ENCODE measurements at places on chromosomes 12 and 14. TPM values are rescaled to one million over a fixed set of nuclear protein-coding genes. Genes with fewer than 3 reads are reported as not detected.
A peak's percentile ranks its signal among the peaks of the same experiment; 100 is the strongest.

Gene PLEKHH1
- 48.3 TPM for total RNA-seq

GRCh38 chr12:93786656-93787397, 109.7 kb downstream of the CRADD start:
- no peak for DNase-seq

GRCh38 chr14:24335461-24336171, 745 bp upstream of the ADCY4 start:
- no peak for DNase-seq

Gene AKAP3
- 1.8 TPM for total RNA-seq

Gene JAG2
- total RNA-seq = 11.8 TPM

Gene SERPINA1
- total RNA-seq = 5.1 TPM

Gene C12orf54
- not detected for total RNA-seq

DNA sequence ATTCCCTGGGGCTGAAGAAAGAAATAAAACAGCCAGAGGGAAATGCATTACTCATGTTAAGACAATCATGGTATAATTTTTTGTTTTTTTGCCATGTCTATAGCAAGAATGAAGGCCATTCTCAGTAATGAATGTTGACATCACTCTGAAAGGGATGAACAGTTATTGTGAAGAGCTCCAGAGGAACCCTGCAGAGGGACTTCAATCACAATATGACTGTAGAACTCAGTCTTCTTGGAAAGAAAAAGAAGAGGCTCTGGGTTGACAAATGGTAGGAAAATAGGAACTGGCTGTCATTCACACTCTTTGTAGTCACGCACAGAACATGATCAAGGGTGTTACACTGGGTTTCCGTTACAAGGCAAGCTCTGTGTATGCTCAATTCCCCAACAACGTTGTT, 73.8 kb upstream of the DACT1 start:
- no peak for DNase-seq

Gene KIF26A
- total RNA-seq = 53.4 TPM

DNA sequence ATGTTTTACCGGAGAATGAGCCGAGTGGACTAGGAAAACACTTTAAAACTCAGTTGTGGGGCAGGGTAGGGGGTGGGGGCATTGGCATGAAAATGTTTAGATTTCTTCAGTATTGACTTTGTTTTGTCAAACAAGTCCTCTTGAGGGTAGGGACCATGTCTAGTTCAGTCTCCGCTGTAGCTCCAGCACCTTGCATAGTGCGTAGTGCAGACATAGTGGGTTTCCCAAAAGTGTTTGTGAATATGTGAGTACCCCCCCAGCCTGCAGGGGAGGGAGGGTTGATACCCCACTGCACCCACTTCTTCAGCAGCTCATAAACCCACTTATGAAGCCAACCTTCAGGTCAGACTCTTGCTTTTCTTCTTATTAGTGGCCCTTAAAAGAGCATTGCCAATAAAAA, 71.4 kb downstream of the TTC9 start:
- DNase-seq = no peak

GRCh38 chr14:49875640-49876198, 17.2 kb upstream of the ARF6 start:
- DNase-seq = no peak

GRCh38 chr12:8701046-8701660, 3.4 kb downstream of the RIMKLB start:
- DNase-seq = no peak

- DNase-seq = no peak
These were observed 328.9 kb upstream of the PRICKLE1 start for GRCh38 chr12:42918443-42918842.

- peak; percentile 84 for DNase-seq
These were observed at the start of gene FGF23 for GRCh38 chr12:4379405-4379804. Gene FGF23 (minus strand): TSS chr12:4379712. CDS start chr12:4379582, 130 bp downstream.

Gene NR1H4
- total RNA-seq = not detected

Gene HCAR1
- total RNA-seq = not detected

DNA sequence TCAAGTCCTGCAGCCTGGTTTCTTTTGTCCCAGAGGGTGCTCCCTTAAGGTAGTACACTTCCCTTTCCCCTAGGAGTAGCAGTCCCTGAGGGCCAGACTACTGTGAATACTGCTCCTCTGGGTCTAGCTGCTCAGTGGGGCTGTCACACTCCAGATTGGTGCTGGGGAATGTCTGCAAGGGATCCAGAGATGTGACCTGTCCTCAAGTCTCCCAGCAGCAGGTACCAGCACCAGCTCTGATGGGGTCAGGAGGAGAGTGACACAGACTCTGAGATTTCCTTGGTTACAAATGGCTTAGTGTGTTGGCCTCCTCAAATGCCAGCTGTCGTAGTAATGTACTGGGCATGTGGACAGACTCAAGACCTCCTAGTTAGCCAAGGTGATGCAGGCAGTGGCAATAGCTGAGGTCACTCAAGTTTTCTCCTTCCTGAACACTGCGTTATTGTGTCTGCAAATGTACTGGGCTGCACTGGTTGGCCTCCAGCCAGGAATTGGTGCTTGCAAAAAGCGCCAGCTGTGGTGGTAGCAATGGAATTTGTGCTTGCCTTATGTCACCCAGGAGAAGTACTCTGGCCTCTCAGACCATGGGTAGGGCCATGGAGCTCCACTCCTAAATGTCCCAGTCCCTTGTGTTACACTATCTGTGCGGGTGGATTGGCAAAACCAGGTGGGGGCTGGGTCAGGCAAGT, 36.4 kb upstream of the AEBP2 start:
- DNase-seq = no peak

DNA sequence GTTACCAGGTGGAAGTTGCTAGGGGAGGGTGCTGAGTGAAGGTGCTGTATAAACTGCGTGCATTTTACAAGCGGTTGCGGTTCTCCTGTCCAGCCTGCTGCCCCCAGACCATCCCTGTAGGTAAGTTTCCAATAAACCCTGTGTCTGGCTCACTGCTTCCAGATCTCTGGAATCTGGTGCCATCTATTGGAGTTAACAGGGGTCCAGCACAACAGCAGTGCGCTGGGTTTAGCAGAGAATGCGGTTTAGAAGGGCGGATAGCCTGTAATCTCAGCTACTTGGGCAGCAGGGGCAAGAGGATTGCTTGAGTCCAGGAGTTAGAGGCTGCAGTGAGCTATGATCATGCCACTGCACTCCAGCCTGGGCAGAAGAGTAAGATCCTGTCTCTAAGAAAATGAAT, 4.9 kb downstream of the AACS start:
- DNase-seq = no peak

DNA sequence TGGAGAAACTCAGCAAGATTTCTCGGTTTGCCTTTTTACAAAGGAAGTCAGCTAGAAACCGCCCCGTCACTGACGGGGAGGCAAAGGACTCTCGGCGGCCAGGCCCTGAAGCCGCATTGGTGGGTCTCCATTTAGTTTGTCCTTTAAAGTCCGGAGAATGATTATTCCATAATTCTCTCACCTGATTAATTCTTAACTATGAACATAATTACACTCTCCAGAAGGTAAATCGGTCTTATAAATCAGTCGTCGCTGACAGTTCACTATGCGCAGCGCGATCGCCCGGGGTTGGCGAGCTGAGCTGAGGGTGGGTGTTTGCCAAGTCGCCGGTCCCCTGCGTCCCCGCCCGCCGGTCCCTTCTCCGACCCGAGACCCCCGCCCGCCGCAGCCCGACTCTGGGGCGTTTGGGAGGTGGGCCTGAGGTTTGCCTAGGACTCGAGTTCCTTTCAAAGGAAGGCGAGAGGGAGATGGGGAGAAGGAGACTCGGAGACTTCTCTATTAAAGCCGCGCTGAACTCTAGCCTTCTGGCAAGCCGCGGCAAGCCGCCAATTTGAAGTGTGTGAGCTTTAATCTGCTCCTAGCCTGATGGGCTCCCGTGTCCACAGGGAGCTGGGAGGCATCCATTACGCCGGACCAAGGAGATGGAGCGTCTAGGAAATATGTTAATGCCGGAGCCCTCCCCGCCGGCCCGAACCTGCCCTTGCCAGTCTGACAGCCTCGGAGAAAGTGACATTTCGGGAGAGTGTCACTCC, 392.9 kb downstream of the NOVA1 start:
- peak; percentile 74 for DNase-seq

GRCh38 chr14:97299661-97300060, 502.5 kb downstream of the VRK1 start:
- DNase-seq = peak; percentile 43

Gene PRKCH
- 8.7 TPM for total RNA-seq

Gene PPP1R12A
- total RNA-seq = 83.8 TPM

DNA sequence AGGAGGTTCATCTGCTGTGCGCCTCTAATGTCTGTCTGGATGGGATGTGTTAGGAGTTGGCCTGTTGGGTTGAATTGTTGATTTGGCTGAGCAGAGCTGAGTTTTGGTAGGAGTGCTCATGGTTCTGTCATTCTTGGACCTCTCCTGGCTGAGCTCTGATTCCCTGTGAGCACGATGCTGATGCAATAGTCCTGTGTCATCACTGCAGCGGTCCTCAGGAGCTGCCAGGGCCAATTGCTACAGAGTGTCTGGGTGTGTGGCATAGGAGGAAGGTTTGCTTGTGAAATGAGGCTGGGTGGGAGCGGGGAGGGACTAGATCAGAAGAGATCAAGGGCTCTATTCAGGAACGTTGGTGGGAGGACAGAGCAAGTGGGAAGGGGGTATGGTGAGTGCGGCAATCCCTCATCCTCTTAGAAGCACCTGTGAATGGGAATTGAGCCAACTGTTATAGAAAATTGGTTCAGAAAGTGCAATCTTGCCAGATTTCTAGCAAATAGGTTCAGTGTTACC, 21.2 kb downstream of the PEX5 start:
- no peak for DNase-seq

DNA sequence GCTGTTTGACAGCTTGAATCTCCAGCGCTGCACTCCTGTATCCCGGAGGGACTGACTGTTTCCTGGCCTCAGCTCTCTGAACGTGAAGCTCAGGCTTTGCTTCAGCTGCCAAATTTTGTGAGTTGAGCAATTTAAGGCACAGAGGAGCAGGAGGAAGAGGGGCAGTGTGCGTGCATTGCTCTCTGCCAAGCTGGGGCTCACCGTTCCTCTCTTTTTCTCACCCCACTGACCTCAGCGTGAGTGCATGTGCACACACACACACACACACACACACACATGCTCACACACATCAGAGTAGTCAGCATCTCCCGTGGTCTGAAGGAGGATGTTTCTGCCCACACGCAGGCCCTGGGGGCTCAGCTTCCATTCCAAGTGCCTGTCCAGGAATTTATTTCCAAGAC, 27.8 kb upstream of the BDKRB2 start:
- no peak for DNase-seq

DNA sequence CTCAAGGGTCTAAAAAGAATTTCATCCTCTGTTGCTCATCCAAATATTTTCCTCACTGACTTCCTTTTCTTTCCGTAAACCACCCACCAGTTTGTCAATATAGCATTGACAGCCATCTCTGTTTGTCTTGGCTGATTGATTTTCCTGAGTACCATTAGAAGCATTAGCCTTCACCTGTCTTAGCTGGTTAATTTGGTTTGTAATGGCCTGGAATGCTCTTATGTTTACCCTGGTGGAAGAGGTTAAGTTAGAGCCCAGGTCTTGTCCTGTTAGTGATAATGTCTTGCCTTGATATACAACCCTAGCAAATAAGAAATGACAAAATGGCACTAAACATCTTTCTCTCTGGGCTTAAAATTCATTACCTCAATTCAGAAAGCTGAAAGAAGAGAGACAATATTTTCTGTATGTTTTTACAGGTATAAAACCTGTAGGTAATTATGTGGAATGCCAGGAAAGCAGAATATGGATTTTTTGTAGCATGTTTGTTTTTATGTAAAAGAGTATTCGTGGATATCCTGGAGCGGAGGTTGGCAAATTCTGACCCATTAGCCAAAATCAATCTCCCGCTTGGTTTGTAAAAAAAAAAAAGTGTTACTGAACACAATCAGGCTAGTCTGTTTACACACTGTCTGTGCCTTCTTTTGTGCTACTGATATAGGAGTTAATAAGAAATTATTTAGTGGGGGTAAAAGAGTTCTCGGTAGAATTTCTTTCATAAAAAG, 224.4 kb upstream of the DAAM1 start:
- DNase-seq = no peak

DNA sequence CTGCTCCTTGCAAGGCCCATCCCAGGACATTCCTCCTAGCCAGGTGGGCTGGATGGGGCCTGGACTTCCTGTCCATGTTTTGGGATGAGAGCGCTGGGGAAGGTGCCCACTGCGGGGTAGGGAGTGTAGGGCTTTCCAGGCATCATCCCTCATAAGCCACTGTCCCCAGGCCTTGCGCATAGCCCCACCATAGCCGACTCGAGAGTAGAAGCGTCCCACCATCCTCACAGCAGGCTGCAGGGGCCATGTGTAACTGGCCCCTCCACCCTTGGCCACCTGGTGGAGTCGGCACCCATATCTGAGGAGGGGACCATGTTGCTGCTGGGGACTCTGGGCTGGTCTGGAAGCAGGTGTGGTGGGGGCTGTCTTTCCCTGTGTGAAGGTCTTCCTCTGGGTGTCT, 30.5 kb downstream of the SH2B3 start:
- DNase-seq = no peak

Gene CCDC197
- total RNA-seq = not detected

- peak; percentile 62 for DNase-seq
These were observed 745 bp downstream of the CAND1 start for GRCh38 chr12:67269633-67270573.

Gene LLPH
- total RNA-seq = 31.5 TPM

GRCh38 chr14:106844608-106845285, 1318.4 kb downstream of the TMEM121 start:
- no peak for DNase-seq

GRCh38 chr12:52892974-52893373, 11.9 kb downstream of the KRT8 start:
- no peak for DNase-seq

GRCh38 chr14:22748631-22749068, 17.8 kb upstream of the OXA1L start:
- no peak for DNase-seq

Gene RILPL1
- 8.2 TPM for total RNA-seq

Gene SMCO2
- total RNA-seq = 0.32 TPM

- DNase-seq = no peak
These were observed 44.4 kb upstream of the CHPT1 start for GRCh38 chr12:101653030-101653429.

- DNase-seq = peak; percentile 10
These were observed 193.3 kb upstream of the C14orf180 start for GRCh38 chr14:104386151-104386841.

Gene KLHL33
- total RNA-seq = 0.17 TPM

Gene TTC6
- 0.11 TPM for total RNA-seq

DNA sequence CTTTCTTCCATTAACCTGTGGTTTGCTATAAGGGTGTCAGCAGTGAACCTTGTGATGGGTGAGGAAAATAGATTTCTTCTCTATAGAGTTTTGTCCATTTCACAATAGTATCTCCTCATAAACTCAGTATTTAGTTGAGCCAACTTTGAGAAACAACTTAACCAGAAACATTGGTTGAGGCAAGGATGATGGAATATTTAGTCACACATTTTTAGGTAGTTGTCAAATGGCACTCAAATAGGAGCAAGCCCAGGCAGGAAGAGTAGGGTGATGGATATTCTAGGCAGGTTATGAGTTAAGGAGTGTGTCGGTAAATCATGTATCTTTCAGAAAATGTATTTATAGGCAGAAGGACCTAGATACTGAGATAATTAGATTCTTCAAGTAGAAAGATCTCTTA, 1267.6 kb downstream of the SLC16A7 start:
- DNase-seq = no peak

GRCh38 chr12:78086553-78087362, 256.1 kb downstream of the NAV3 start:
- no peak for DNase-seq

Gene ZDHHC22
- total RNA-seq = 38.6 TPM

All from WTC11 (cell line).